SK-N-MC (cell line): ENCODE measurements at places on chromosomes 1 and 21.

- no peak for DNase-seq
Measured at GRCh38 chr1:110035236-110035752, 870 bp downstream of the STRIP1 start.

GRCh38 chr1:226510453-226510852 is 38.1 kb upstream of the STUM start:
- DNase-seq, result no peak

DNA sequence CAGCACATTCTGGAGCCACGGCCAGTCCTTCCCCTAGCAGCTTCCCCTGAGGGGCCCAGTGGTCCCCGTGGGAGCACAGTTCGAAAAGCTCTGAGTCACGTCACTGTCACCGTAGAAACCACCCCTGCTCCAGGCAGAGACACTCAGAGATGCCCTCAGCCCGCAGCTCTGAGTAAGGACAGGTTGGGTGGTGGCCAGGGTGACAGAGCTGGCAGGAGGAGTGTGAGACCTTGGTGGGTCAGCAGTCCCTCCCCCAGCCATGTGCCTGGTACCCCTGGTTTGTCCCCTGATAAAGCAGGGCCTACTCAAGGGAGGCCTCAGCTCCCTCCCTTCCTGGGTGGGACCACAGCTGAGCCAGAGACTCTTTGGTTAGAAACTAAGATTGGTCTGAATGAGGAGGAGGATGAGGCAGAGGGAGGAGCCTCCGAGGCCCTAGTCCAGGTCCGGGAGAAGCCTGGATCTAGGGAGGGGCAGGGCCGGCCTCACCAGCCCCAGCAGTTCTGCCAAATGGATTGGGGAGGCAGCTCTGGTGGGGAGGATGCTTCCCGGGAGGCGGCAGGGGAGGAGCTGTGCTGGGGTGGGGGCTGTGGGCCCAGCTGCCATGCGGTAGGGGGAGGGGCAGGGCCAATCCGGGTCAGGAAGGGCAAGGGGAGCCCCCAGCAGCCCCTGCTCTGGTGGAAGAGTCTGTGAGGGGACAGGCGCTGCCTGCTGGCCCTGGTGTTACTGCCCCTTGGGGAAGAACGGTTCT is 55.2 kb downstream of the SLC9A1 start:
- DNase-seq, result no peak

- DNase-seq, result no peak
Measured at GRCh38 chr1:209104646-209105045, 478.9 kb upstream of the CAMK1G start.

GRCh38 chr1:100713626-100714025 is 5.9 kb upstream of the VCAM1 start:
- DNase-seq, result no peak

GRCh38 chr21:26715878-26716506 is 129.2 kb downstream of the ADAMTS1 start:
- no peak for DNase-seq

- DNase-seq, result no peak
Measured at GRCh38 chr1:231446138-231446537, 24.1 kb upstream of the EGLN1 start.

- no peak for DNase-seq
Measured at GRCh38 chr1:110490791-110491451, 28.1 kb downstream of the KCNA10 start.

DNA sequence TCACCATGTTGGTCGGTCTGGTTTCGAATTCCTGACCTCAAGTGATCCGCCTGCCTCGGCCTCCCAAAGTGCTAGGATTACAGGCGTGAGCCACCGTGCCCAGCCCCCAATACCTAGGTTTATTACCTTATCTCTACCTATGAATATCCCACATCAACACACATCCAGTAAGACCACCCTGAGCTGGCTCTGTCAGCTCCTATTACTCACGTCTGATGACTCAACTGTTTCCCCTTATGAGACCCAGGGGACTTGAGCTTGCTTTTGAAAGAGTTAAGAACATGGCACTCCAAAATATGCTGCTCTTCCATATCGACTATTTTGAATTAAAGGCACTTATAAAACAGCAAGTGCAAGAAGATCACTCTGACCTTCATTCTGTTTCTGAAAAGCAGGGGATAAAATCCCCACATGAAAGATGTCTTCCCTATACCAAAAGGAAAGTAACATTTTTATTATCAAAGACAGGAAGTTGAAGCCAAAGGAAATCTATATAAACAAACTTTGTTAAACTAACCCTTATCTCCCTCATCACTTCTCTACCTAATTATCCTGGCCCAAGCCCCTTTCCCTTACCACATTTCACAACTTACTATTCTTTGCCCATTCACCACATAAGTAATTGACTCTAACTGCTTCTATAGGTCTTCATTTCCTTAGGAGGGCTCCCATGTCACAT is 41.3 kb upstream of the OSBPL9 start:
- peak; percentile 87 for DNase-seq

DNA sequence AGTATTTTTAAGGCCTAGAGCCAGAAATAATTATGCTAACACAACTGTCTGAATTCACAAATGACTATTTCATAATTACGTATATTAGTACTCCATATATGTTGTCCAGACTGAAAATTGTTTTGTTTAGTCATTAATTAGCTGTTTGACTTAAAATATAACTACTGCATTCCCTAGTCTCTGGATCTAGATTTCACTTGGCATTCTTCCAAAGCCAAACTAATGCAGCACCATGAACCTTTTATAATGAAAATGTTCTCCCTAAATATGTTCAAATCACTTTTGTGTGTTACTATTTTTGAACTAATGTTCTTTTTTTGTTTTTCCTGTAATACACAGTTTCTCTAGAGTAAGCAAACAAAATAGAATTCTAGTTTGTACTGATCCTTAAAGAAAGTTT is 46.1 kb downstream of the CAMTA1 start:
- no peak for DNase-seq

GRCh38 chr1:73327998-73328397 is 870.0 kb downstream of the LRRIQ3 start:
- DNase-seq, result no peak

DNA sequence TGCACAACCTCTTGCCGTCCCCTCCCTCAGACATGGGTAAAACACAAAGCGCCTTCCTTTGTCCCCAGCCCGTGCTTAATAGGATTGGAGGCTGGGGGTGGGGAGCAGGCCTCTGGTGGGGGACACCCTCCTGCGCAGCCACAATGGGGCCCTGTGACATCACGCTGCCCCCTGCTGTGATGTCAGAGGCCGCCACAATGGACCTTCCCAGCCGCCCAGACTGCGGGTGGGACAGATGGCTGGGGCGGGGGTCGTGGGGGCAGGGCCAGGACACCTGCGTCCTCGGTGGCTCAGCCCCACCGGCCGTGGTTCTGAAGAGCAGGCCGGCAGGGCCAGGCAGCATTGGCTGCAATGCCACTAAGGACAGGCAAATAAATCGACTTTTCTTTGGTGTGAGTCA is 39.9 kb downstream of the EPHA2 start:
- no peak for DNase-seq

DNA sequence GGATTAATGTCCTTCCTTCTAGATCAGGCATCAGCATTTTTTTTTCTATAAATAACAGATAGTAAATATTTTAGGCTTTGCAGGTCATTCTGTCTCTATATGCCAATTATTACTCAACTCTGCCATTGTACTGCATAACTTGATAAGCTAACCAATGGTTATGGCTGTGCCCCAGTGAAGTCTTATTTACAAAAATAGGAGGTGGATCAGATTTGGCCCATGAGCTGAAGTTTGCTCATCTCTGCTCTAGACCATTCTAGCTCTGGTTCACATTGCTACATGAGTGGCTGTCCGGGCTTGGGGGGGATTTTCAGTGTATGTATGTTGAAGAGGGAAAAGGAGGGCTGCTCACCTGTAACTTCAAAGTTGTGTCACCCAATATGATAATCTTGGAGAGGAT is 10.1 kb downstream of the RAB7B start:
- no peak for DNase-seq

GRCh38 chr1:44532567-44532944 is 127.5 kb downstream of the RNF220 start:
- no peak for DNase-seq

DNA sequence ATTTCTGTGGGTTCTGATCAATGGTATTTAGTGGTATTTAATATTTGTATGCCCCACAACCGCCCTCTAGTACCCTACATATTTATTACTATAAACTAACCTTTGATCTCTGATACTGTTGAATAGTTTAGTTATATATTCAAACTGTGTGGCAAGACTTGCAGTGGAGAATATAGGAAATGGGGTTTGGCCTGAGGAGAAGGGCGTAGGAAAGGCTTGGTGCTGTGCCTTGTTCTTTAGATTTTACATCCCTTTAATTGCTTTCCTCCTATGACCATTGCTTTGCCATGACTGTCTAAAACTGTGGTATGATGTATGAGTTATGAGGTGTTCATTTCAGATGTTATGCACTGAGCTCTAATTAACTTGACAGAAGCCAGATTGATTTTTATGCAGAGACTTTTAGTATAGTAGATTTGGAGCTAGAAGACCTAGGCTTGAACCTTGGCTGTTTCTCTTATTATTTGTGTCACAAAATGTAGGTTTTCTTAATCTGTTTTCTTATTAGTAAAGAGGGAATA is 18.6 kb downstream of the DISP1 start:
- DNase-seq, result no peak

GRCh38 chr1:65393347-65393746 is 27.1 kb upstream of the LEPR start:
- DNase-seq, result no peak

- no peak for DNase-seq
Measured at GRCh38 chr1:26717017-26717491, 21.2 kb downstream of the ARID1A start.

DNA sequence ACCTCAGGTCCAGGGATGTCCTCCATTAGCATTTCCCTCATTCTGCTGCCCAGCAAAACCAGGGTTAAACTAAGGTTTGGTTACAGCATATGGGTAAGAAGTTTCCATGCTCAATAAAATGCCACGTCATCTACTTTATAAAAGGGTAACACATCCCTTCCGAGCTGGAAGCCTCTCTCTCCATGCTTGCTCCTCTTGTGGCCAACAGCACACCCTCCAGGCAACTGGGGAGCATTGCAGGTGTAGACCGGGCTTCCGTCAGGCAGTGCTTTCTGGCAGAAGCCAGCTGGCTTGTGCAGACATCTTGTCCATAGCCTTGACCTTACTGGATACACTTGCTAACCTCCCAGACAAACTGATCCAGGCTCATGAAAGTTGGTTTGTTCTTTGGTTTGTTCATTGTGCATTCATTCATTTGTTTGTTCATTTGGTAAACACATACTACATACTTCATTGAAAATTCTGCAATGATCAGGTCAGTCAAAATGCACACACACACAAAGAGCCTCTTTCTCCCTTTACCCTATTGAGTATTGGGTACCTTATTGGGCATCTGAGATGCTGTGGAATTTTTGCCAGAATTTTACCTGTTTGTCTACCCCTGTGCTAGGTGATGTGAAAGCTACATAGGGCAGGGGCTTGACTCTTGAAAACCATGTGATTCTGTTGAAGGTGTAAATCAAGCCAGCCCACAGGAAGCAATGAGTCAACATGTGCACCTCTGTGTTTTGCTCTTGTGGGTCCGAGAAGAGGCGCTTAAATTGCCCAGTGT is 422.8 kb downstream of the CAMTA1 start:
- peak; percentile 24 for DNase-seq

DNA sequence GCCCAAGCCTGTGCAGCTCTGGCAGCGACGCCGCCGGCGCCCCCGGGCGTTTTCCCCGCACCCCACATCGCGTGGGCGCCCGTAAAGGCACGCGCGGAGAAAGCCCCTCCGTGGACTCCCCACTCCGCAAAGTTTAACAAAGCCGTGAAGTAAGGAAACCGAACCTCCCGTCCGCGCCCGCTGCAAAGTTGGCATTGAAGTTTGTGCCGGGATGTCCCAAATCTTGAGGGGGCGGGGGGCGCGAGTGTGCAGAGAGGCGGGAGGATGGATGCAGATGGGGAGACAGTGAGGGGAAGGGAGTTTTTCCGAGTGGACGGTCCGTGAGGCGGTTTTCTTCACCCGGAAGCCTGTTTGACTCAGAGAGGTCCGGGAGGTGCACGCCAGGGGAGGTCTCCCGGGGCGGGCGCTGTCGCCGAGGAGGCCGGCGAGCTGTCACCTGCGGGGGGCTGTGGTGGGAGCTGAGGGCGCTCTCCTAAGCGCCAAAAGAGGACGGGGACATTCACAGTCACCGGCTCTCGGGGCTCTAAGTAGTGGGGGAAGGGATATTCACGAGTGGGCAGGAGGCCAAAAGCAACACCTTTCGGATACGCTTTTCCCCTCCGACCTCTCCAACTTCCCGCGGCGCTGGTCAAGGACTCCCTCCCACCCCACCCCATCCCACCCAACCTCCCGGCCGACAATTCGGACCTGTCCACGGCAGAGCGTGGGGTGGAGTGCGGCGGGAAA is 1.3 kb downstream of the WLS start:
- DNase-seq, result no peak

DNA sequence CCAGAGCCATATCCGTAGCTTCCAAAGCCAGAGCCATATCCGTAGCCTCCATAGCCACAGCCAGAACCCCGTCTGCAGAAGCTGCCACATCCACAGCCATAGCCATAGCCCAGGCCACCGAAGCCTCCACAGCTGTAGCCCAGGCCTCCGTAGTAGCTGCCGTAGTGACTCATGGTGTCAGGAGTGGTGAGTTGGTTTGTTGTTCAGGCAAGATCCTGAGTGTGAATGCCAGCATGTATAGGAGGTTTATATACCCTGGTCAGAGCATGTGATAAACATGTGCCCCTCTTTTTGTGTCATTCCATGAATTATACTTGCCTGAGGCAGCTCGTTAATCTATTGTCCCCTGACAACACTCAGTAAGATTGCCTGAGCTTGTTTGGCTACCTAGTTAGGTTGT is at the start of gene KRTAP19-1:
KRTAP19-1 (minus strand) TSS at position 223 of the 400 bp plus-strand sequence; CDS start at position 173, 50 bp downstream.
- DNase-seq, result no peak

- DNase-seq, result no peak
Measured at GRCh38 chr1:33089457-33089856, 8.5 kb downstream of the AZIN2 start.

DNA sequence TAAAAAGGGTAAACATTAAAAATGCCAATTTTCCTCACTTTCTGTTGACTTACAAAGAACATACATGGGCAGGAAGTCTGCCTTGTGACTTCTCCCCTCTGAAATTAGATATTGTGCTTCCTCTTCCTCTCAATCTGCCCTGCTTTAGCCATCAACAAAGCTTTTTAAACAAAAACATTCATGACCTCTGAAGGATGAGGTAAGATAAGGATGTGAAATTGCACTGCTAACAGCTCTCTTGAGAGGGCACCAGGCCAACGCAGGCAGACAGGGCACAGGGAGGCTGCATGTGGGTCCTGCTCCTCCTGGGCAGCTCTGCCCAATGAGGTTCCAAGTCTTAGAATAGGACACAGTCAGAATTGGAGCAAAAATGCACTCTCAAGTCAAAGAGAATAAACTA is 62.1 kb downstream of the DEGS1 start:
- no peak for DNase-seq

GRCh38 chr1:199336745-199337640 is 690.5 kb upstream of the NR5A2 start:
- DNase-seq, result no peak

DNA sequence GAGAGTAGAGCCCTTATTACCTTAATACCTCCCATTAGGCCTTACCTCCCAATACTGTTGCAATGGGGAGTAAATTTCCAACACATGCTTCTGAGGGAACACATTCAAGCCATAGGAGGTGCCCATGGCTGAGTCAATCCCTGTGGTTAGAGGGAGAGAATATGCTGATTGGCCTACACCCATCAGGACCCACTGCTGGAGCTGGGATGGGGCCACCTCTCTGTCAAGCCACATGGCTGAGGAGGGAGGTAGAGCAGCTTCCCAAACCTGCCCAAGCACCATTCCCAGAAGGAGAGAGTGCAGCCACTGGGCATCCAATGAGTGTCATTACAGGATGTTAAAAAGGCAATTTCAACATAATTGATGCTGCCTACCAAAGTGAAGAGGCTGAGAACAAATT is 228.1 kb downstream of the C1orf94 start:
- no peak for DNase-seq

- DNase-seq, result no peak
Measured at GRCh38 chr21:20822666-20823065, 175.5 kb upstream of the NCAM2 start.
